ENCODE measurements at places on chromosomes 1 and 21. TPM values are rescaled to one million over a fixed set of nuclear protein-coding genes. Genes with fewer than 3 reads are reported as not detected.

The GNG12 gene
- total RNA-seq: 31.1 TPM

DNA sequence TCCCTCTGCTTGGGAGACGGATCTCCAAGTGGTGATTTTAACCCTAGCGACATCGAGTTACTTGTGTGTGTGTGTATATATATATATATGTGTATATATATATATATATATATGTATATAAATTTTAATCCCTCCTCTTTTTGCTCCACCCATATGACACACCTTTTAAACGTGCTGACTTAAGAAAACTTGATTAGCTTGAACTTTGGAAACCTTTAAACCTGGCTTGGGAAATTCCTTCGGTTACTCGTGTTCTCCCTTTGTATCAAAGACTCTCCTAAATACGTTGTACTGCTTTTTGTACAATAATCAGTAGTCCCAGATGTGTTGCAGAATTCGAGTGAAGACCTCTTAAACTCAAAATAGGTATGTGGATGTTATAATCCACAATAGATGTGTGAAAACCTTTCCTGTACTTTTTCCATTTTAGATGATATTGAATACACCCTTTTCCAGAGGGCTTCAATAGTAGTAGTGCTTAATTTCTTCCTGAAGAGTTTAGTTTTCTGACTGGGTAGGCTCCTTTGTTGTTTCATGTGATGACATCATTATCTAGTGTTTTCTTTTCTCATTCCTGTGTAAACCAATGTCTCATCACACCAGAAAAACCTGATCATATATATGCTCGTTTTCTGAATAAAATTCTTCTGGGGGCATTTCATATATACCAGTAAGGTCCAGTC lies 1.4 kb downstream of the RNF11 start:
- peak; percentile 39 for DNase-seq

The ZNF695 gene
- total RNA-seq: 8.1 TPM

DNA sequence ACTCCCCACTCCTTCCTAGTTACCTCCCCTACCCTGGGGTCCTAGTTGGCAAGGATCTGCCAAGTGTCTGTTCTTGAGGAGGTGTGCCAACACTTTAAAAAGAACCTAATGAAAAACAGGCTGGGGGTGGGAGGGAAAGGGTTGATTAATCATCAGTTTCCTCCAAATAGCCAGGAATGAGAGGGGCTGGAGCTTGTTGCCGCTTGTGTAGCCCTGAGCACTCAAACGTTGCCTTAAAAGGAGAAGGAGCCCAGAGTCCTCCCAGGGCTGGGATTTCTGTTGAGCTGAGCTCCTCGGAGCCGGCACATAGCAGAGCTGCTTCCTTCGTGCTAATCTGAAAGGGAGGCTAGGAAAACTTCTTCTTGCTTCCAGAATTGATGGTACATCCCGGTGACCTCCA lies 15.9 kb downstream of the SHISA4 start:
- DNase-seq: no peak

GRCh38 chr21:44286716-44287632 lies 1.3 kb downstream of the AIRE start:
- DNase-seq: no peak

The KCNE2 gene
- total RNA-seq: 0.71 TPM

GRCh38 chr1:56169856-56170255 lies 409.5 kb downstream of the PLPP3 start:
- no peak for DNase-seq

DNA sequence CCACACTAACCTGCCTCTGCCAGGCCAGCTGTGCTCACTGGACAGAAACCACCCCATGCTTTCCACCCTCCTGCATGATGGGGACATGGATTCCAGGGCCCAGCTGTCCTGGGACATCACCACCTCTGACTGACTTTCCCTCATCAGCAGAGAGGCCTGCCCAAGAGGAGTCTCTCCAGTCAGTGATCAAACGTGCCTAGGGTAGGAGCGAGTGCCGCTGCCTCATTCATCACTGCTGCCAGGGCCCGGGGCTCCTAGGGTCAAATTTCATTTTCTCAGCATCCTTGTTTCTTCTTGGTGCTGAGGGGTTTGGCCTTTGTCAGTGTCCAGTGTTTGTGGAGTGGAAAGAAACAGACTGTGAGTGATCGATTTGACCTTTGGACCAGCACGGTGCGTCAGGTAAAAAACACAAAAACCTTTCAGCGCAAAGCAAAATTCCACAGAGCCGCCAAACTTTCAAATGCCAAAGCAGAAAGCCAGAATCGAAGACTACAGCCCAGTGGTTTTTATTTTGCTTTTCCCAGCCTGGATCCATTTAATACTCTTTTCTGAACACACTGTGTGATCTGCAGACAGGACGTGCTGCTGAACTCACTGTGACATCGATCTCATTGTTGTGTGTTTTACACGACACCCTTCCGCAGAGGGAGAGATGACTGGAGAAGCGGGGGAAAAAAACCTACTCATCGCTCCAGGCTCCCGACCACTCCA lies 43.2 kb downstream of the CAPN8 start:
- no peak for DNase-seq

- no peak for DNase-seq
These were observed 142.7 kb upstream of the CSF3R start for GRCh38 chr1:36625253-36625934.

GRCh38 chr1:185408700-185409270 lies 91.7 kb upstream of the IVNS1ABP start:
- no peak for DNase-seq

DNA sequence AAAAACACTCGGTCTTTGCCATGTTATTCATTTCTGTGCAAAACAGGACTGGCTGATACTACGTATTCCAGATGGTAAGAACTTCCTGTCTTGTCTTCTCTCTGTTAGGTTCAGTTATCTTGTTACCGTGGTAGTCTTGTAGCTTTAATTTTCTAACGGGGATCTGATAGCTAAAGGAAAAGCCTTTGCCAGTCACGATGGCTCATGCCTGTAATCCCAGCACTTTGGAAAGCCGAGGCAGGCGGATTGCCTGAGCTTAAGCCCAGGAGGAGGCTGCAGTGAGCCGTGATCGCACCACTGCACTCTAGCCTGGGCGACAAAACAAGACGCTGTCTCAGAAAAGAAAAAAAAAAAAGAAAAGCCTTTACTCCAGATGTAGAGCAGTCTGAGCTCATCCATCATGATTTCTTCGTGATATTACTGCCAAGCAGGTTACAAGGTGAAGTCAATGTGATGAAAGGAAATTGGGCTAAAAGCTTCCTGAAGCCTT lies 11.1 kb upstream of the MSTO1 start:
- DNase-seq: no peak

The ERICH3 gene
- total RNA-seq: not detected

GRCh38 chr1:63784489-63785390 lies 10.9 kb downstream of the ROR1 start:
- no peak for DNase-seq

- DNase-seq: peak; percentile 16
These were observed 184.6 kb upstream of the JUN start for GRCh38 chr1:58968360-58968952.

GRCh38 chr1:152759453-152760173 lies 1.8 kb downstream of the KPRP start:
- DNase-seq: no peak

DNA sequence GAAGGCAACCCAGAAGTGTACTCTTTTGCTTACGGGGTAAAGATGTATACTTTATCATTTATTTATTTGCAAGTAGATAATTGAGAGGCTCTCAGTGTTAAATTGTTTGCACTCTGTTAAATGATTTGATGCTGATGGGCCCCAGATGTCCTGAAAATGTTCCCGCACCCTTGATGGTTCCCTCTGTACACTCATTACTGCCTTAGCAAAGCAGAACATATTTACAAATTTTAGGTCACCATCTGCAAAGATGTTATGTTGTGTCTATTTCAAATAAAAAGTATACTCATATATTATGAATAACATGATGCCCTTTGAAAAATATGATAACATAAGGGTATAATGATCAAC lies 240.5 kb upstream of the SNX7 start:
- DNase-seq: no peak

DNA sequence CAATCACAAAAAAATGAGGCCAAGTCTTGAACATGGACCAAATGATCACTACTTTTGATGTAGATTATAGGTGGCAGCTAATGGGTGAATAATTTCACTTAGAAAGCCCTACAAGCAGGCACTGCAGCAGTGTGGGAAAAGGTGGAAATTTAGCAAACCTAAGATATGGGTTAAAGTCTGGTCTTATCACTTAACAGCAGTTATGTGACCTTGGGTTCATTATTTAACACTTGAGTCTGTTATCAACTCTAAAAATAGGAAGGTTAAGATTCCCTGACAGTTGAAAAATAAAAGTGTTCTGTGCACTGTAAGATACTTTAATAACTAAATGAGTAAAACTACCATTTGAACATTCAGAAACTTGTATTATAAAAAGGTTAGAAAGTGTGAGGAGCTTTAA lies 47.5 kb downstream of the SSX2IP start:
- no peak for DNase-seq

DNA sequence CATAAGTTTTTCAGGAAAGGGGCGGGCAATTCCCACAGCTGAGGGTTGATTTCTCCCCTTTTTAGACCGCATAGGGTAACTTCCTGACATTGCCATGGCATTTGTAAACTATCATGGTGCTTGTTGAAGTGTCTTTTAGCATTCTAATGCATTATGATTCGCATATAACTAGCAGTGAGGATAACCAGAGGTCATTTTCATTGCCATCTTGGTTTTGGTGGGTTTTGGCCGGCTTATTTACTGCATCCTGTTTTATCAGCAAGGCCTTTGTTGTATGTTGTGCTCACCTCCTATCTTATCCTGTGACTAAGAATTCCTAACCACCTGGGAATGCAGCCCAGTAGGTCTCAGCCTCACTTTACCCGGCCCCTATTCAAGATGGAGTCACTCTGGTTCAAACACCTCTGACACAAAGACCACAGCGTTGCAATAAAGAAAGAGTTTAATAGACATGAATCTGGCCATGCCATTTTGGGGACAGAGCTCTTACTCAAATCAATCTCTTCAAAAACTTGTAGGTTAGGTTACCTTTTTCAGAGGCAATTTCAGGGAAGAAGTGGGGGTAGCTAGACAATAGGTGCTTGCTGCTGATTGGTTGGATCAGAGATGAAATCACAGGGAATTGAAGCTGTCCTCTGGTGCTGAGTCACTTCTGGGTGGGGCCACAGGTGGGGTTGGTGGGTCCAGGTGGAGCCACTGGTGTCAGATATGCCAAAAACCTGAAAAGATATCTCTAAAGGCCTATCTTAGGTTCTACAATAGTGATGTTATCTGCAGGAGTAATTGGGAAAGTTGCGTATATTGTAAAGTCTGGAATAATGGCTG lies 23.3 kb downstream of the TBX19 start:
- no peak for DNase-seq

- peak; percentile 63 for DNase-seq
These were observed 42.6 kb upstream of the PTGS2 start for GRCh38 chr1:186722711-186723309.

DNA sequence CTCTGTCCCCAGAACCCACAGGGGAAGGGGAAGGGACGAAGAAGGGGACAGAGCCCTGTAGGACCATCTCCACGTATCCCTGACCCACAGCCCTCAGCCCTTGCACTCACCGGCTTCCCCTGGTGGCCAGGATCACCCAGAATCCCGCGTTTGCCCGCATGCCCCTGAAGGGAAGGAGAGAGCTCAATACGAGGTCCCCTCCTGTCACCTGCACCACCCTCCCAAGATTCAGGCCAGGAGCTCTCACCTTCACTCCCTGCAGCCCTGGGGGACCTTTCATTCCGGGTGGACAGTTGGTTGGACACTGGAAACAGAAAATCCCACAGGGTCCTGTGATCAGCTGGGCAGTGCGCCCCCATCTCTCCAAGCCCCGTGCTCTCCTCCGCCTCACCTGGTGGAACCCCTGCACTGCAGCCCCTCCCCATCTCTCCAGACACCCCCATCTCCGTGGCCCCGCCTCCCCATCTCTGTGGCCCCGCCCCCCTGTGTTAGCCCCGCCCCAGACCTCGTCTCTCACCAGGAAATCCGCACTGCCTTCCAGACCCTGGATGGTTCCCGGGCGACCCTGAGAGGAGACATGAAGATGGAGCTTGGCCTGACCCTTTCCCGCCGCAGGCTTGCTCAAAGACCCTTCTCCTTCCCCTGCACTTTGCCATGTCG lies 6.0 kb downstream of the COL9A2 start:
- no peak for DNase-seq

DNA sequence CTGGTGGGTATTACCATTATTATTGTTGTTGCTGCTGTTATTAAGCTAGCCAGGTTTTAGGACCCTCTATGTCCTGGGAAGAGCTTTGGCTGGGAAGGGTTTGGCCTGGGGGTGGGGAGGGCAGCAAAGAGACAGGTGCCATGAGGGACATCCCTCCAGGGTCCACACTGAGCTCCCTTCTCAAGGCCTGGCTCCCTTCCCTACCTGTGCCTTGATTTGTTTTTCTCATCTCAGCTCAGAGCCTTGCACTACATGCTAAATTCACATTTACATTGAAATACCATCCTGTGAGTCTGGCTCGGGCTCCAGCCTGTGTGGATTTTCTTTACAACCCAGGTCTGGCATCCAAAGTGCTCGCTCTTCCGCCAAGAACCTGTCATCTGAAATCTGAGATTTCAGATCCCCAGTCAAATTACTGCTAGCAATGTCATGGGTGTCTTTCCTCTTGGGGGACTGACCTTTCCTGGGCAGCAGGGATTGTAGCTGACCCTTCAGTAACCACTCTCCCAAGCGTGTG lies 536.3 kb downstream of the PTPRU start:
- no peak for DNase-seq

DNA sequence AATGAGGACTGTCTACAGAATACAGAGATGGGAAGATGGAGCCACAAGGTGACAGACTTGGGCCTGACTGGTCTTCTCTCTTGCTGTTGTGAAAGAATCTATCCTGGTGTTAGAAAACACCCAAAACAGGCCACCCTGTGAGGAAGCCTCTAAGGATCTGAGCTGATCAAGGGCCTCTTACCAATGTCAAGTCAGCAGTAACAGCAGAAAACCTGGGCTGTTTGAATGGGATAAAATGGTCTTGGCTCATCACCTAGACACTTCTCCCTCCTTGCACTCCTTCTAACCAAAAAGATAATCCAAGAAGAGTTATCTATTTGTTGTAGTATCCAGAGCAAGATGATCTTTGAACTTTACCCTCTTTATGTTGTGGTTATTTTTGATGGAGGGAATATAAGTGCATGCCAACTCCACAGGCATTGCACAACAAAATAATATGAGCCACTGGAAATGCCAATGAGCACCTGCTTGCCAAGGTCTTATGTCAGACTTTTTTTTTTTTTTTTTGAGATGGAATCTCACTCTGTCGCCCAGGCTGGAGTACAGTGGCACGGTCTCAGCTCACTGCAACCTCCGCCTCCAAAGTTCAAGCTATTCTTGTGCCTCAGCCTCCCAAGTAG lies 32.8 kb upstream of the ZNF281 start:
- DNase-seq: no peak

GRCh38 chr1:67609577-67610341 lies 75.2 kb upstream of the GADD45A start:
- DNase-seq: no peak

The CD53 gene
- total RNA-seq: not detected
